ENCODE measurements at places on chromosomes 6 and 20.

DNA sequence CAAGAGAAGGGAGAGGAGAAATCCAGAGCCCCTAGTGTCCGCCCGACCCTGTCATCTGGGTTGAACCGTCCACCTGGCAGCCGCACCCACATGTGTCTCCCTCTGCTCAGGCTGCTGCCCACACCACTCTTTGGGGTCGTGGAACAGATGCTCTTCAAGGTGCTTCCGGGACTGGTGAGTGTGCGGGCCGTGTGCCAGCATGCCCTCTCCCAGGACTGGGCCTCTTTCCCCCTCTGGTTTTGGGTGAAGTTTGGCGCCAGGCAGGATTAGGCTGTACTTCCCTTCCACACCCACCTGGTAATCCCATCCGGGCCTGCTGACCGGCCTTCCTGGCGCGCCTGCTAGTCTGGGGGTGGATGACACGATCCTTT, 7.9 kb downstream of the BPIFB3 start:
- no peak for DNase-seq

DNA sequence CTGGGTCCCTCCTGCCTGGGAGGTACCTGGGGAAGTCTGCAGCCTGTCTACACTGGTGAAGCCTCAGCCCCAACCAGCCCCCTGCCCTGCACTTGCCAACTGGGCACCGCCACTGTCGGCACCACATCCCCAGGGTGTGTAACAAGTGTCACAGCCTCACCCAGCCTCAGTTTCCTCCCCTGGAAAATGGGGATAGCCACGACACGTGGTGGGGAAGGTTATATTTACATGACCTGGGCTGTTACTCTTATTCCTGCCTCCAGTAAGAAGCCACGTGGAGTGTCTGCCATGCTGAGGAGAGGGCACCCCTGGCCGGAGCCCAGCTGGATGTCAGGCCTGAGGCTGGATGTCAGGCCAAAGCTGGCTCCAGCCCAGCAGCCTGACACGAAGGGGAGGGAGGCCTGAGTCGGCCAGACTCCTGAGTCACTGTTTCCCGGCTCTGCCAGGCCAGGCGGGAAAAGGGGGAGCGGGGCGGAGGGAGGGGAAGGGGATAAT, 44.9 kb downstream of the SNAI1 start:
- peak; percentile 56 for DNase-seq

GRCh38 chr6:90105506-90106170, 191.0 kb downstream of the BACH2 start:
- DNase-seq: no peak

DNA sequence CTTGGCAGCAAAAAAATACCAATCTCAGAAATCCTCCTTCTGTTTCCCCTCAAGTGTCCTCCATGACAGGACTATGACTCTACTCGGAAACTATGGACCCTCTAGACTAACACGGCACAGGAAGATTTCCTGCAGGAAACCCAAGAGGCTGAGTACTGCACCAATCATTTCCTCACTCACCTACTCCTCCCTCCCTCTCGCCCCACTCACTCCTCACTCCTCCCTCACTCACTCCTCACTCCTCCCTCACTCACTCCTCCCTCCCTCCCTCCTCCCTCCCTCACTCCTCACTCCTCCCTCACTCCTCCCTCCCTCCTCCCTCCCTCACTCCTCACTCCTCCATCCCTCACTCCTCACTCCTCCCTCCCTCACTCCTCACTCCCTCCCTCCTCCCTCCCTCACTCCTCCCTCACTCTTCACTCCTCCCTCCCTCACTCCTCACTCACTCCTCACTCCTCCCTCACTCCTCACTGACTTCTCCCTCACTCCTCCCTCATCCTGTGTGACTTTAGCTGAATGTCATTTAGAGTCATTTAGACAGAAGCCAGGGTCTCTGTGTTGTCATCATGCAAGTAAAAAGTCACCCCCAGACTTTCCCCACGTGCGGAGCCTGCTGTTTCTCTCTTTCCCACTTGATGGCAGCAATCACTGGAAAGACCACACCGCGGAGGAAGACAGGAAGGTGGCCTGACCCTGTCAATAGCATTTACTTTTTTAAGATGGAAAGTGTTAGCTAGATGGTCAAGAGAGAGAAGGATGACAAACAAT, 226.8 kb upstream of the PDE10A start:
- peak; percentile 67 for DNase-seq

- DNase-seq: no peak
Observed at GRCh38 chr6:131532580-131533039, 40.4 kb upstream of the ARG1 start.

DNA sequence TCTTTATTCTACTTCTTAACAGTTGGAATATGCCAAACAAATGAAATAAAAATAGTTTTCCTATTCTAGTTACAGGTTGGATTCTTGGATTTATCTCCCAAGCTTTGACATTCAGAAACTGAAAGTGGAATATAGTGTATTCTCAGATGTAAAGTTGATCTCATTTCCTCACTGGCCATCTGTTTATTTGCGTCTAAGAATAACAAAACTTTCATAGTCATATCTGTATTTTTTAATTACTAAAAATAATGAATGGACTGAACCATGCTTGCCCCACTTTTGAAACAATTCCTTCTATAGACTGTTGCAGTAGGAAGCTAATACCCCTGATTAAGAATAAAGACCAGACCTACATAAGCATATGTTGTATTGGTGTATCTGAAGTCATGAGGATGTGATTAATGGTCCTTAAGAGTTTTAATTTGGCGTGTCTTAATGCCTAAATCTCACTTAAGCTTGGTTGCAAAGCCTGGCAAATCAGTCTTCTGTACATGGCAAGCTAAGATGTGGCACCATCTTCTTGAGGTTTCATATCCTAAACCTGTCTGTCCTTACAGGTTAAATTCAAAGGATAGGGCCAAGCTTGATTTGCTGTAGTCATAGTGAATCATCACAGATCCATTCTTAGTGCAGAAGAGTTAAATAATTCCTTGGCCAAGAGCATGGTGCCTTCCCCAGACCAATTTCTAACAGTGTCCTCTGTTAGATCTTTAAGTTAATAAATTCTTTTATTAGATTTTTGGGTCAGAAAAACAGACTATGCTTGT, 58.9 kb downstream of the FOXO3 start:
- no peak for DNase-seq

DNA sequence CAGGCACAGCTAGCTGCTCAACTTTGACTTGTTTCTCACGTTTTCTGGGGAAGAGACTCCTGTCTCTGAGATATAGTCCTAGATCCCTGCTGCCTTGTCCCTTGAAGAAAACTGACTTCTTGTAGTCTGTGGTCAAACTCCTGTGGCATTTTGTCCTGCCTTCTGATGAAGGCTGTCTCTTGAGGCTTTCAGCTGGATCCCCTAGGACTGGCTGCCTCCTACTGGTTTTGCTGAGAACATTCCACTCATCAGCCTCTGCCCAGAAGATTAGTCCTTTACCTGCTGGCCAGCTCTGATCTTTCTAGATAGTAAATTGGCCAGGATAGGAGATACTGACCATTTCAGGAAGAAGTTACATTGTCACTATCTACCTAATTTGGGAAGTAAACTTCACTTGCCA, 71.9 kb upstream of the CNR1 start:
- DNase-seq: peak; percentile 62

- no peak for DNase-seq
Observed at GRCh38 chr6:68247782-68248181, 387.3 kb upstream of the ADGRB3 start.

- no peak for DNase-seq
Observed at GRCh38 chr6:157521362-157522335, 140.7 kb downstream of the ZDHHC14 start.

DNA sequence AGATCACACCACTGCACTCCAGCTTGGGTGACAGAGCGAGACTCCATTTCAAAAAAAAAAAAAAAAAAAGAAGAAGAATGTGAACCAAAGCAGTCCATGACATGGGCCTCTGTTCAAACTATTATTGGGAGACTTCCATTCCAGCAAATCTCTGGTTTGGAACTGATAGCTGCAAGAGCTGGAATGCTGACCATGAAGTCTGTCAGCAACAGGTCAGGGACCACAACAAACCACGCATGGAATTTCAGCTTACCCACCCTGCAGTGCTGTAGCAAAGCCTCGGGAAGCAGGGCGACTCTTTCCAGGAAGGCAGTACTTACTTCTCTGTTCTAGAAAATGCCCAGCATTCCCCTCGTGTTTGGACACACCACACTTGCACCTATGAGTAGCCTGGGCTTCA, 34.1 kb upstream of the TBC1D7 start:
- DNase-seq: no peak

- peak; percentile 43 for DNase-seq
Observed at GRCh38 chr6:157380458-157380778, 572 bp upstream of the ZDHHC14 start.
